ENCODE measurements at places on chromosomes 12 and 14. TPM values are rescaled to one million over a fixed set of nuclear protein-coding genes. Genes with fewer than 3 reads are reported as not detected.

Gene FKBP3
- total RNA-seq: 120 TPM

Gene MTRFR
- 14.8 TPM for total RNA-seq

Gene PHLDA1
- 19.3 TPM for total RNA-seq

DNA sequence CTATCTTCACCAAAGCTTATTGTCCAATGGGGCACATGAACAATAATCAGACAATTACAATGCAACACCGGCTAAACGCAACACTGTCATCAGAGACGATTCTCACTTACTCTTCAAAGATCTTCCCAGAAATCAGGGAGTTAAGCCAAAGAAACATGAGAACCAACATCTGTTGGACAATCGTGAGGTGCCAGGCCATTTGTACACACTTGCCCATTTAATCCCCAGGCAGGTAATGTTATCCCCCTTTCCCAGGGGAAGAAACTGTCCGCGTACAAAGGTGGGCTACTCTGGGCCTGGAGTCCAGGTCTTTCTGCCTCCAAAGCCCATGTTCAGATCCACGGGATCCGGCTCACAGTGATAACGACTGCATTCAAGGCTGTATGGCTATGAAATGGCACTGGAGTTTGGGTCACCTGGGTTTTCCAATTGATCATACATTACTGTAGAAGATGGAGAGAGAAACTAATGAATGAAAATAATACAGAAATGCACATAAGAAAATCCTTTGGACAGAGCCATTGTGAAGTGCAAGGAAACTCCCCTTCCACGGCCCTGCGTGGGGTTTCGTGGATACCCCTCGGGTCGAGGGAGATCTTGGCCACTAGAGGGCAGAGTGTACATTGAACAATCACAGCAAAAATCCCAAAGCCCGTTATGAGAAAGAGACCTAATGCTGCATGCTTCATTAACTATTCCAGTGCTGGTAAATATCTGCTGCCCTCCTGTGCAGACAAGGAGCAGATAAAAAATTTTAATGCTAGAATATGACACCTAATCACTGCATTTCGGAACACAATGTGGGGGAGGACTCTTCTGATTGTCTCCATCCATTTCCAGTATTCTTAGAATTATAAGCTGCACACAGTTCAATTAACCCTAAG lies 111.4 kb downstream of the EGLN3 start:
- H3K27me3 ChIP-seq: no peaks in the 10 kb centered on the region
- no peak overlapping the region for H3K27ac ChIP-seq
- H3K4me1 ChIP-seq: peaks cover 14% of the 10 kb centered on the region

DNA sequence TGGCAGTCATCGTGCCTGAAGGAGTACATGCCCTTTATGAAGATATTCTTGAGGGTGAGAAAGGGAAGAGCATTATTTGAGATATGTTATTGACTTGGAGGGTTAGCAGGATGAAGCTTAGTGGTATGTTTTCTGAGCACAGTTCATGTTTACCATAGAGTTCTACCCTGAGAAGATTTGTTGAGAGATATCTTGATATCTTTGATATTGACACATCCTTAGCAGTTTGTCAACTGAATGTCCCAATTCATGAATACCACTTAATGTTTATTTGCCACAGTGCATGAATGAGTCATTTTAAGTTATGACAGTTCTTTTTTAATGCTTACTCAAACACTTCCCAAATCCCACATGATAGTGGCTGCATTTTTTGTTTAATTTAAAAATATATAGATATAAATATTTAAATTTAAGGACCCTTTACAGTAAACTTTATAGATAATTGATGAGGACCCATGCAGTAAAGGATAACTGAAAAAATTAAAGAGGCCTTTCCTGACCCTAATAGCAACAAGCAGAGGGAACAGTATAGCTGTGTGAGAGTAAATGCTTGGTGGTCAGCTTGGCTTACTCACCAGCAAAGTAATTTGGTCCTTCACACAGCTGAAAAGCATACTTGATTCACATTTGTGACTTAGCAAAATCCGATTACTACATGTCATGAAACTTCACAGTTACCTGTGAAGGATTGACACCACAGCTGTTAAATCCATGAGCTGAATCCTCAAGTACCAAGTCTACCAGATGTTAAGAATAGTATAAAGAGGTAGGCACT lies 25.8 kb downstream of the SLC39A9 start:
- H3K27ac ChIP-seq: no peak overlapping the region
- no peak overlapping the region for H3K4me3 ChIP-seq
- H3K27me3 ChIP-seq: no peaks in the 10 kb centered on the region

DNA sequence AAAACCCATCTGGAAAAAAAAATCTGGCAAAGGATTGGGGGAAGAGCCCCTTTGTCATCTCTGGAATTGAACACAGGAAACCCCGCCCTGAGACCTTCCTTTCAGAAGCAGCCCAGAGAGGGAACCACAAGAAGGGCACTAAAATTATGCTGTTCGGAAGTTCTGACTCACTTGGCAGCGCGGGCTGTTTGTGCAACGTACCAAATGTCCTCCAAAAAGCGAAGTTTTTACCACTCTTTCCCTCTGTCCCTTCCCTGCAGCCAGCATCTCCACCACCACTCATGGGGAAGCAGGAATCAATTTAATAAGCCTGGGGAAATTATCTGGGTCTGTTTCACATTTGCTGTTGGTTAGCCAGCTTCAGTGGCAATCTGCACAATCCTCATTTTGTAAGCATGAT lies 3.2 kb upstream of the SYNE3 start:
- H3K27ac ChIP-seq: no peak overlapping the region
- H3K27me3 ChIP-seq: peaks cover 44% of the 10 kb centered on the region
- H3K4me1 ChIP-seq: peaks cover 9% of the 10 kb centered on the region
- DNase-seq: no peak
- no peak overlapping the region for H3K4me3 ChIP-seq

GRCh38 chr12:65655074-65655493 lies 169.2 kb upstream of the HMGA2 start:
- H3K36me3 ChIP-seq: no peaks in the 10 kb centered on the region
- no peak overlapping the region for H3K4me3 ChIP-seq
- peaks cover 12% of the 10 kb centered on the region for H3K4me1 ChIP-seq
- DNase-seq: no peak
- no peak overlapping the region for H3K27ac ChIP-seq

DNA sequence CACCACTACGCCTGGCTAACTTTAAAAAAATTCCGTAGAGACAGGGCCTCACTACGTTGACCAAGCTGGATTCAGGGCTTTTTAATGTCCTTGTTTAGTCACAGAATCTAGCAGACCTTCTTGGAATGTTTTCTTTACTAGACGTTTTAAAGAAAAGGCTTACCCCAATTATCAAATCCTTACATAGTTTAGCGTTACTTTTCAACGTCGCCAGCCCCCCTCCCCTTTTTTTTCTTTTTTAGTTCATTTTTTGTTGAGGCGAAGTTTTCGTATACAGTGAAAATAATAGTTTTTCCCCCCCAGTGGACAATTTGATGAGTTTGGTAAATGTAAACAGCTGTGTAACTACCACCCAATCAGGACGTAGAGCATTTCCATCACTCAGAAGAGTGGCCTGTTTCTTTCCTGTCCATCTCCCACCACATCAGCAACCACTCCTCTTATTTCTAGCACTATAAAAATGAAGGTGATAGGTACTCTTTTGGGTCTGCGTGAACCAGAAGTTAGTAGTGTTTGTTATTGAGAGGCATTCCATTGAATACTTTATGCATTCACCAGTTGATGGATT lies 753 bp upstream of the DLGAP5 start:
- no peaks in the 10 kb centered on the region for H3K27me3 ChIP-seq
- H3K36me3 ChIP-seq: peaks cover 9% of the 10 kb centered on the region
- H3K27ac ChIP-seq: peak overlapping the region; percentile 47
- H3K4me1 ChIP-seq: peaks cover 17% of the 10 kb centered on the region
- H3K4me3 ChIP-seq: peak overlapping the region; percentile 81

GRCh38 chr12:3928538-3929184 lies 55.5 kb upstream of the PARP11 start:
- no peak overlapping the region for H3K27ac ChIP-seq
- no peaks in the 10 kb centered on the region for H3K36me3 ChIP-seq
- no peak overlapping the region for H3K4me3 ChIP-seq
- peak; percentile 8 for DNase-seq

- no peaks in the 10 kb centered on the region for H3K27me3 ChIP-seq
- no peak overlapping the region for H3K27ac ChIP-seq
- DNase-seq: no peak
- no peak overlapping the region for H3K4me3 ChIP-seq
These were observed 41.9 kb downstream of the VWF start for GRCh38 chr12:6082613-6083012.

DNA sequence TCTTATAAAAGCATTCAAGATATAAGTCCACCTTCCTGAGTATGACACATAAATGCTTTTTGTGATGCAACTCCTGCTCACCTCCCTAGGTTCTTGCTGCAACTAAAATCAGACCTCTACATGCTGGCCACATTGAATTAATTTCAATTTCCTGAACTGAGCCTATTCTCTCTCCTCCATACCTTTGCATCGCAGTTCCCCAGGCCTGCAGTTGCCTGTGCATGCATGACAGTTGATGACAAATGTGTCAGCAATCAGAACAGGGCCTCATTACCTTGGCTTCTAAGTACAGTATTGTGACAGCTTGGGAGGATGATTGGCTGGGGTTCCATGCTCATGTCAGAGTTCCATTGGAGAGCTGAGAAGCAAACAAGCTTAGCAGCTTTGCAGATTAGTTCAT lies 3.9 kb upstream of the TM7SF3 start:
- no peak for DNase-seq
- H3K27me3 ChIP-seq: no peaks in the 10 kb centered on the region
- H3K36me3 ChIP-seq: no peaks in the 10 kb centered on the region
- H3K27ac ChIP-seq: no peak overlapping the region
- H3K4me1 ChIP-seq: peaks cover 21% of the 10 kb centered on the region

GRCh38 chr14:59161561-59162175 lies 26.8 kb upstream of the DAAM1 start:
- peaks cover 16% of the 10 kb centered on the region for H3K4me1 ChIP-seq
- no peaks in the 10 kb centered on the region for H3K27me3 ChIP-seq
- H3K4me3 ChIP-seq: no peak overlapping the region
- peak; percentile 33 for DNase-seq
- no peak overlapping the region for H3K27ac ChIP-seq

DNA sequence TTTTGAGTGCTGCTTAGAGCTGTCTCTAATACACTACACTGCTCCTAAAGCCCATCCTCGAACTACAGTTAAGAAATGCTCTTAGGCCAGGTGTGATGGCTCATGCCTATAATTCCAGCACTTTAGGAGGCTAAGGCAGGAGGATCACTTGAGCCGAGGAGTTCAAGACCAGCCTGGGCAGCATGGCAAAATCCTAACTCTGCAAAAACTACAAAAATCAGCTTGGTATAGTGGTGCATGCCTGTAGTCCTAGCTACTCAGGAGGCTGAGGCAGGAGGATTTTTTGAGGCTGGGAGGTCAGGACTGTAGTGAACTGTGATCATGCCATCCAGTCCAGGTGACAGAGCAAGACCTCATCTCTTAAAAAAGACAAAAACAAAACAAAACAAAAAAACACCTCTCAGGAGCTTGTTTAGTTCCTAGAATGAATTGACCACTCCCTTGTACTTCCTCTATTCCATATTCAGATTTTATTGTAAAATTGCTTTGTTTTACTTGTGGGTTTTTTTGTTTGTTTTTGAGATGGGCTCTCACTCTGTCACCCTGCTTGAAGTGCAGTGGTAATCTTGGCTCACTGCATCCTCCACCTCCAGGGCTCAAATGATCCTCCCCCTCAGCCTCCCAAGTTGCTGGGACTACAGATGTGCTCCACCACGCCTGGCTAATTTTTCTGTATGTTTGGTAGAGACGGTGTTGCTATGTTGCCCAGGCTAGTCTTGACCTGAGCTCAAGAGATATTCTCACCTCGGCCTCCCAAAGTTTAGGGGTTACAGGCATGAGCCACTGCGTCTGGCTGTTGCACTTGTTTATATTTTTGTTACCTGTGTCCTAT lies 13.6 kb downstream of the MDM2 start:
- H3K27me3 ChIP-seq: no peaks in the 10 kb centered on the region
- no peak for DNase-seq
- no peak overlapping the region for H3K27ac ChIP-seq
- H3K36me3 ChIP-seq: peaks cover 88% of the 10 kb centered on the region
- no peaks in the 10 kb centered on the region for H3K4me1 ChIP-seq

GRCh38 chr12:111645433-111645832 lies 40.3 kb downstream of the BRAP start:
- no peak overlapping the region for H3K4me3 ChIP-seq
- H3K36me3 ChIP-seq: peaks cover 19% of the 10 kb centered on the region
- H3K27me3 ChIP-seq: no peaks in the 10 kb centered on the region
- H3K4me1 ChIP-seq: no peaks in the 10 kb centered on the region
